ENCODE measurements at places on chromosomes 12 and 14.

DNA sequence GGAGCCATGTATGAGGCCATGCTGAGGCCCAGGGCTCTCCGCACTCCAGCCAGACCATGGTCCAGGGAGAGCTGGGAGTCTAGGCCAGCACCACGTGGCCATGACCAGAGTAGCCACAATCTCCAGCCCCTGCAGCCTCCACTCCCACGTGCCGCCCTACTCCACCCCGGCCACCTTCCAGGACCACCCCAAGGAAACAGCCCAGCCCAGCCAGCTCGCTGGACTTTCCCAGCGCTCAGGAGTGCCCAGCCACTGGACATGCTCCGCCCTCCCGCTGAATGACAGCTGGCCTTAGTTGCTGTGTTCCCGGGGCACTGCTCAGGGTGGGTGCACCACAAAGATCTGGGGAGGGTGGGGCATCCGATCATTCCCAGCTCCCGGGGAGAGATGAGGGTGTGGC lies 2.1 kb upstream of the C14orf180 start:
- DNase-seq = no peak

DNA sequence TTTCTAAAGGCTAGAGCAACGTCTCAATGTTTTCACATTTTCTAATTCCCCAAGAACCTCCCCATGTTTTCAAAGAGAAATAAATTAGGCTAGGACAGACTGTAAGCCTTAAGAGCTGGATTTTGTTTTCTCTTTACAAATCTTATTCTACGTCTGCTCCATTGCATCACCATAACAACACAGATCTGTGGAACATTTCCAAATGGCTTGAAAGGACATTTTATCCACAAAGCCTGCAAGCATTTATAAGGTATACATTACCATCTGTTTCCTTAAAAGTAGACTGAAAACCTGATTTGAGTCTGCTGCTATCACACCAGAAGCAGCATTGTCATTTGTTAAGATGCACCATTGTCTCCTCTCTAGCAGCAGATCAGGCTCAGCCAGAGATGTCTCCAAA lies 115.3 kb upstream of the PLEKHA5 start:
- DNase-seq = no peak

GRCh38 chr14:76386944-76387782 lies 11.2 kb downstream of the ESRRB start:
- DNase-seq = peak; percentile 11

- peak; percentile 19 for DNase-seq
Observed at GRCh38 chr12:51421266-51421884, 3.3 kb upstream of the SLC4A8 start.
